ENCODE measurements at places on chromosomes 4 and X.

- peak; percentile 43 for DNase-seq
Measured at GRCh38 chrX:11888421-11888820, 130.4 kb downstream of the MSL3 start.

DNA sequence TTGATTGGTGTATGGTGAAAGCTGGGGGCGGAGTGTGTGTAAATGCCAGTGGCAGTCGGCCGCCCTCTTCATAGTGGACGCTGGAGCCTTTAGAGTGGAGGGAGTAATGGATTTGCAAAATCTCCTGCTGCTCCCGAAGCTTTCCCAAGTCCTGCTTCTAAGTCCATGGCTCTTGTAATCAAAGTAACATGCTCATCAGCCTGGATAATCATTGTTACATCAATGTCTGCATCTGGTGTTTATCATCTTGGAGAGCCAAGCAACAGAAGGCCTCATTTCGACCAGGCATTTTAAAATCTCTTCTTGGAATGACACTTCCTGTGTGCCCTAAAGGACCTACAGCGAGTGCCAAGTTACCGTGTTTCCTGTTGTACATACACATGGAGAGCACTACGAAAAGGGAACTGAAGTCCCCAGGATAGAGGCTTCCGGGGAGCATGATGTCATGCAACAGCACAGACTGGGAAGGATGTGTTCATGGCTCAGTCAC is 32.2 kb downstream of the UNC5C start:
- DNase-seq: no peak

GRCh38 chr4:2842687-2843262 is 869 bp upstream of the ADD1 start:
- peak; percentile 14 for DNase-seq

DNA sequence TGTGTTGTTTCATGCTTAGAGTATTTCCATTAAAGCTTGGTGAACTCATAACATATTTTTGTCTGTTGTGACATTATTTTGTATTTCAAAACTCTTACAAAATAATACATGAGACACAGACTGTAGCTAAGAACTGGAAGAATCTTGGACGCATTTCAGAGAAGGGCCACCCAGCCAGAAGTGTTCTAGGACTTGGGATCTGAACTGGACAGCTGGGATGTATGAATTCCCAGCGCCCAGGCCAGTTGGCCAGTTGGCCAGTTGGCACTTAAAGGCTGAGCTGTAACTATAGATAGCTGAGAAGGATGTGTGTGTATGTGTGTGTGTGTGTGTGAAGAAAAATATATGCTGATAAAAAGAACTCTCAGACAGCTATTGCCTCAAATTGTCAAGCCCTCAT is 193.4 kb upstream of the GPR101 start:
- no peak for DNase-seq

- no peak for DNase-seq
Measured at GRCh38 chr4:106312997-106313522, 2.9 kb downstream of the TBCK start.

DNA sequence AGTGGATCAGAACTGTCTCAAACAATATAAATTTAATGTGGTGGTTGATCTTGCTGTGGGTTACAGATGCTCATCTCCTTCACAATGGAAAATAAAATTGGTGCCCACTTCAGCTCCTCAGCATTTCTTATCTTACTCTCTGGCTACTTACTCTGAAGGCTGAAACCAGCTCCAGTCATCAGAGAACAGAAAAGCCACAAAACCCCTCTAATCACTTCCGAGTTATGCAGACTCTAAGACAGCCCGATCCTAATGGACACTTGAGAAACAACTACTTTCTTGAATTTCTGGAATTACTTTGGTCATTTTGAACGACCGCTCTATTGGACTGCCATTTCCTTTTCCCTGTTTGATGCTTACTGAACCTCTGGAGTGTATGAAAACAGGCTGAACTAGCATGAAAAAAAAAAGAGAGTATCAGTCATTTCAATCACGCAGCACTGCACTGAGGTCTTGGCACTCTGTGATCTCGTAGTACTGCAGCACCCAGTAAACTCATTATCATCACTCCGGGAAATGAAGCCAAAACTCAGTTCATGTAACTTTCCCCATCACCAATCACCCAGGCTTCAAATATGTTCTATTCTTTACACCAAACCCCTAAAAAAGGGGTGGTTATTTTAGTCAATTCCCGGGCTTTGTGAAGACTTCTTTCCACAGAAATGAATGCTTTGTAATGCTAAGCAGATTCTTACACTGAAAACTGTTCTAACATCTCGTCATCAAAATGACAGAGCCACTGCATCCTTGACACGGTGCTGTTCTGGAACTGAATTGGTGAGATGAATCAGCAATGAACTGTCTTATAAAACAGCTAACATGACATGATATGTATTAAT is 54.5 kb downstream of the TSPAN5 start:
- DNase-seq: no peak

GRCh38 chr4:6773106-6773505 is 9.4 kb upstream of the KIAA0232 start:
- DNase-seq: peak; percentile 61

DNA sequence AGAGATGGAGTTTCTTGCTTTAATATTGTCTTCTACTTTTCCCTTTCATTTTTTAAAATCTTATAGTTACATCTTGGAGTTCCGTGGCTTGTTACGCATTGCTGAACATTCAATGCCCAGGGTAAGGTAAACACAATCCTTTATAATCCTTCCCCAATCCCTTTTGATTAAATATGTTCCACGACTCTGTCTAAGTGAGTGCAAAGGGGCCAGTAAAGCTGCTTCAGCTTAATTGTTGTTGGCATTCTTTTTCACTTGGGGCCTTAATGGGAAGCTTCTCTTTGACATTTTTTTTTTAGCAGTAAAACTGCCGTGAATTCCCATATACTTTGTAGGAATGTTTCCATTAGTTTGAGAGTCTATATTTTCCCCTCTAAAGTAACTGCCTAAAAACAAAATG is 1028.1 kb downstream of the C4orf33 start:
- no peak for DNase-seq

DNA sequence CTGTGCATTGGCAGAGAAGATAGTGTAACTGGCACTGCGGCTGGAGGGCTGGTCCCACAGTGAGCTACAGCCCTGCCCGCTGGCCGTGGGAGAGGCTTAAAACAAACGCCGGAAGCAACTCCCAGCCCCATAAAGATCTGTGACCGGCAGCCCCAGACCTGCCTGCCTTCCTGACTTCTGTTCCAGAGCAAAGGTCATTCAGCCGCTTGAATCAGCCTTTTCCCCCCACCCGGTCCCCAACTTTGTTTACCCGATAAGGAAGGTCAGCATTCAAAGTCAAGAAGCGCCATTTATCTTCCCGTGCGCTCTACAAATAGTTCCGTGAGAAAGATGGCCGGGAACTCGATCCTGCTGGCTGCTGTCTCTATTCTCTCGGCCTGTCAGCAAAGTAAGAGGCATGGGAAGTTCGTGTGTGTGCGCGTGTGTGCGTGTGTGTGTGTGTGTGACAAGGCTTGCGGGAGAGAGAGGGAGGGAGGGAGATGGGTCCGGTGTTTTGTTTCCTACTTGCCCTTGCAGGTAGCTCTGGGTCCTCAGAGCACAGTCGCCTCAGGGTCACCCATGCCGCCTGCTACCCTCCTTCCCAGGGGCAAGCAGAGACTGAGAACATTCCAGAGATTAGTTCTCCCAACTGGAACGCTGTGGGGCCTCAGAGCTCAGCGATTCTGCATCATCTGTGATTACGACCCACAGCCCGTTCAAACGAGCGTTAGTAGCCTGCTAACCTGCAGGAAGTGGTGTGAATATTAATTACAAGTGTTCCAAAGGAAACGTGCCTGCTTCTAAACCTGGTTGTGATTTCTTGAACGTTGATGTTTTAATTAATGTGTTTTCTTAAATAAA is at the start of gene MGST2:
Gene MGST2, plus strand, starts transcription at position 130 of the 840 bp plus-strand sequence. Its CDS starts 201 bp downstream, at position 331.
- peak; percentile 61 for DNase-seq

- DNase-seq: peak; percentile 31
Measured at GRCh38 chr4:3047464-3048286, 26.7 kb downstream of the HTT-AS start.

DNA sequence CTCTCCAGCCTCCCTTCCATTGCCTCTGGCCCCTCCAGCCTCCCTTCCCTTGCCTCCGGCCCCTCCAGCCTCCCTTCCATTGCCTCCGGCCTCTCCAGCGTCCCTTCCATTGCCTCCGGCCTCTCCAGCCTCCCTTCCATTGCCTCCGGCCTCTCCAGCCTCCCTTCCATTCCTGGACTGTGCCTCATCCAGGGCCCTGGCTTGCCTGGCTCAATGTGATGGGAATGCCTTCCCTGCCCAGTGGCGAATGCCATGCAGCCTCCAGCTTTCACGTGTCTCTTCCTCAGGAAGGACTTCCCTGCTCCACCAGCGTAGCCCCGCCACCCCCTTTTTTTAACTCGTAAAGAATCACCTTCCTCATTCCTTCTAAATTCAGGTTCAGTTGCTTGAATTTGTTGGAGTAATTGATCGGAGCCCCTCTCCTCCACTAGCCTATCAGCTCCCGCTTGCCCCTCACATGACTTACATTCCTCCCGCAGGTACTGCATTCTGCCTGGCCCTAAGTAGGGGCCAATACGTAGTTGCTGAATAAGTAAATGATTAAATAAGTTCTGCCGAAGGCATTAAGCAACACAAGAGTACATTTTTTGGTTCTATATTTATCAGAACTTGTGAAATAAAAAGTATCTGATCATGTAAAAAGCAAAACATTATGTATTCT is 30.3 kb downstream of the SORBS2 start:
- no peak for DNase-seq

DNA sequence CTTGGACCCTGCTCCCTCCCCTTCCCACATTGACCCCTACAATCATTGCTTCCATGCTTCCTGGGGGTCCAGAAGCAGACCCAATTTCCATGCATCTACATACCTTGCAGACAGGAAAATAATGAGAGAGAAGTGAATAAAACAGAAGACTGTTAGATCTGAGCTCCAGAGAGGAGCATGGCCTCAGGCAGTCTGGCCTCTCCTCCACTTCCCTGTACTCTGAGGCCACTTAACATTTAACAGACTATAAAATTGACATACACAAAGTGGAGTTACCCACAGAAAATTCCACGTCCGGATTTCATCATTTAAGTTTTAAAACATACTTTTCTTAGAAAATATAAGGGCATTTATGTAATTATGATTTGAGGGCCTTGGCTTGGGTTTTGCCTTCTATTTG is 2.1 kb upstream of the PRSS12 start:
- no peak for DNase-seq

DNA sequence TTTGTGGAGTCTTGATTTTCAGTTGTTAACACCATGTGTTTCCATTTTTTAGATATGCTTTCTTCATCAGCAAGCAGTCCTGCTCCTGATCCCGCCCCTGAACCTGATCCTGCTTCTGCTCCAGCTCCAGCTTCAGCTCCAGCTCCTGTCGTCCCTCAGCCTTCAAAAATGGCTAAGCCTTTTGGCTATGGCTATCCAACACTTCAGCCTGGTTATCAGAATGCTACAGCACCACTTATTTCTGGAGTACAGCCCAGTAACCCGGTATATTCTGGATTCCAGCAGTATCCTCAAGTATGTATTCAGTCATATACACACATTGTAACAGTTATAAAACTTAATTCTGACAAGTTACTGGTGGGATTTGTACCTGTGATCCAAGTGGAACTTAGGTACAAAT is 60.9 kb downstream of the SEC24B start:
- DNase-seq: no peak

DNA sequence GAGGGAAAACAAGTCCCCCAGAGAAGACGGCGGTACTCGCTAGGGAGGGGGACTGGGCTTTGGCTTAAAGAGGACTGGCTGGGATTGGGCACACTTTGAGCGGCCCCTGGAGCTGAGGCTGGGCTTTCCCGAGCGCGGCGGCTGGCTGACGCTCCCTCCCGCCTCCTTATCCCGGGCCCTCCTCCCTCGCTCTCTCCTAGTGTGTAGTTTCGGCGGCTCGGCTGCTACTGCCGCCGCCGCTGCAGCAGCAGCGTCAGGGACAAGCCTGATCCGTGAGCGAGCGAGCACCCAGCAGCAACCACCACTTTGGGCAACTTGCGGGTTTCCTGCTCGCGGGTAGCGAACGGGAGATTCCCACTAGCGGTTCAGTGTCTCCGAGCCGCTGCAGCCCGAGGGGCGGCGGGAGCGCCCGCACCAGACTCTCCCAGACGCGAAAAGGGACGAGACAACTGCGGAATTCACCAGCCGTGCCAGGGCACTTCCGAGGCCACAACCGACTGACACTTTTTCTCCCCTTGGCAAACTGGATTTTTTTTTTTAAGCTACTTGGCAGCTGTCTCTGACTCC is 632 bp upstream of the PCDH7 start:
- peak; percentile 78 for DNase-seq

DNA sequence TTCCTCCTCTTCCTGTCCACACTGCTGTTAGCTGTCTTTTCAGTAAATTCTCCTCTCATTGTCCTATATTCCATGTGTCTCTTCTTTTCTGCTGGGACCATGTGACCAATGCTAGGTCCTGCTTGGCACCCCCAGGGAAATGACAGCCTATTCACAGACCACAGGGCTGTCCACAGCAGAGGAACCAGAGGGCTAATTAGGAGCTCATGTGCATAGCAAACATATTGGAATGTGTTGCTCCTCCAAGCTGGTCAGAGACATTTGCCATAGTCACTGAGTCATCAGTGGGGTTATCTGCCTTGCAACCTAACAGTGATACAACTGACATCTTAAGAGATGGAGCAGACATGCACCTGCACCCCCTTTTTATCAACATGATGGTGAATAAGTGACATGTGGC is 67.9 kb upstream of the PUDP start:
- DNase-seq: no peak

DNA sequence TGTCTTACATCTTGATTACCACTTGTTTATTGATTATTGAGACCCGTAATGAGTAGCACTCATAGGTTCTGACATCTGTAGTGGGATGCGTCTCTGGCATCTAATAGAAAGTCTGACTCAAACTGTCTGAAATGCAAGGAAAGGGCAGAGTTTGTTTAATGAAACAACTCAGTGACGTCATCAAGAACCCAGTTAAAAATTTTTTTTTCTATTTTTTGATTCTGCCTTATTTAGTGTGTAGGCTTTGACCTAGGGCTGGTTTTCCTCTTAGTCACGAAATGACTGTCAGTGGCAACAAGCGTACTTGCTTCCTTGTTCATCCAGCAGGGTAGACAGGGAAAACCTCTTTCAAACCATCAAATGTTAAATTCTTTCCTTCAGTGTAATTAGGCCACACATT is 3.1 kb upstream of the CDKL5 start:
- DNase-seq: no peak
